ENCODE measurements at places on chromosomes 2 and 18.

GRCh38 chr2:224350703-224351102 lies 51.2 kb downstream of the FAM124B start:
- no peak for DNase-seq

DNA sequence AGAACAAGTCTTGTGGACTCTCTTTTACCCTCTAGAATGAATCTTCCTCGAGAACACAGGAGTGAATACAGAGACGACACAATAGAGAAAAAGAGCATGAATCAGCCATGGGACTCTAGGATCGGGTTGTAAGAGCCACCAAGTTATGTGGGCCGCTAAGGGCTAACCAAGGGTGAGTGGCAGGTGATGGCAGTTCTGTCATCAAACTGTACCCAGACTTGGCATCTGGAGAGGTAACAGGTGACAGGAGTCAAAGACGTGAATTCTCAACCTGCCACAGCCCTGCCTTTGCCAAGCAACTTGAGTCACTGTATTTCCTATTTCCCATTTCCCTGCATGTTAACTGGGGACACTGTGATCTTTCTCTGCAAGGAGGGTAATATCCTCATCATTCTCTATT lies 11.2 kb downstream of the SERPINE2 start:
- no peak for DNase-seq

DNA sequence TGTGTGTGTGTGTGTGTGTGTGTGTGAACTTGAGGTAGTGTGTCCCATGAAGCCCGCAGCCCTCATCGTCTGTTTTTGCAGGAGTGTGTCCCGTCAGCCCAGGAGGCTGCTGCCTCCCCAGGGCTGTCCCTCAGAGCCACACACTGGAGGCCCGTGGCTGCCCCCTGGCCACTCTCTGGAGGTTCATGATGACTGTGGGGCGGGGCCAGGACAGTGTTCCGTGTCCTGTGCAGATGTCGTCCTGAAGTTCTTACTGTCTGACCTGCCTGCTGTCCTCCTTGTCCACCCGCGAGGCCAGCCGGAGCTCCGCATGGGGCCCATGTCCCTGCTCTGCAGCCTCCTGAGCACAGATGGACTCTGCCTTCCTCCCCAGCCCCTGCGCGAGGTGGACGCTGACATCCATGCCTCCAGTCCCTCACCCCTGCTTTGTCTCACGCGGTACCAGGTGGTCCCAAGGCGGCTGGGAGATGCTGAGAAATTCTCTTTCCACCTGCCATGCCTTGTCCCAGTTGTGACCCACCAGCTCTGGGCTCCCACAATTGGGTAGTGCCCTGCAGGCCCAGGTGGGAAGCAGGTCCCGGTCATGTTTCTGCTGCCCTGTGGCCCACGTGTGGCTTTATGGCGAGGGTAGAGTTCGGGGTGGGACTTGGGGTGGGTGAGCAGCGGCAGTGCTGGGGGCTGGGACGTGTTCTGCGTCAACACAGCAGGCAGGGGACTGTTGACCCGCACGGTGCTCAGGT lies 92.8 kb downstream of the NFATC1 start:
- no peak for DNase-seq

DNA sequence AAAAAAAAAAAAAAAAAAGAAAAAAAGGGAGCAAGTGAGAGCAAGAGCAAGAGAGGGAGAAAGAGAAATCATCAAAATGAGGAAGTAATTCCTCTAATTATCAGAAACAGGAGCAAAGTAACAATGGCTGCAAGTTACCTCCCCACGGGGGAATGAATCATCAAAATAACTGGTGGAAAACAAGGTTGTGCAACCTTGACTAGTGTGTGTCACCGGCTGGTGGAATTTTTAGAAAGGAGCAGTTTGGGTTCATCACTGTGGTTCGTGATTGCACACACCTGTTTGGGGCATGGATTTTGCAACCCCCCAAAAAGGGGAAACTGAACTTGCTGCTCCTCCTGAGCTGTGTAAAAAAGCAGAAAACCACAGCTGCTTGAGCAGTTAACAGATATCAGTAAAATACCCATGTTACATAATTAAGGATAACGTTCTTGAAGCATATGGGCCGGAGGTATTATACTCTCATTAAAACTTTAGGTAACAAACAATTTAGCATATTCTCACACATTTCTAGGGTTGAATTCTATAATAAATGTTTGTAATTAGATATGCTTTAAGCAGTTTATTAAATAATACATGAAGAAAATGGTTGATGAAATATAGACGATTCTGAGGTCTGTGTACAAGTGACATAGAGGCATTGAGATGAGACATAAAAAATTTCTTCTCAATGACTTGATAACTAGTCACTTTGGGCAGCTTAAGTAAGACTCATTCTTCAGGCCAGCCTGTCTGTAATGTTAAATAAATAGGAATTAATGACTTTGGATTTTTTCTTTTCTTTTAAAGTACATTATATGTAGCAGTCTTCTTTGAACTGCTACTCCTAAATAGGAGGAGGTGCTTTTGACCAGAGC lies 184.2 kb upstream of the ZEB2 start:
- DNase-seq: peak; percentile 74

DNA sequence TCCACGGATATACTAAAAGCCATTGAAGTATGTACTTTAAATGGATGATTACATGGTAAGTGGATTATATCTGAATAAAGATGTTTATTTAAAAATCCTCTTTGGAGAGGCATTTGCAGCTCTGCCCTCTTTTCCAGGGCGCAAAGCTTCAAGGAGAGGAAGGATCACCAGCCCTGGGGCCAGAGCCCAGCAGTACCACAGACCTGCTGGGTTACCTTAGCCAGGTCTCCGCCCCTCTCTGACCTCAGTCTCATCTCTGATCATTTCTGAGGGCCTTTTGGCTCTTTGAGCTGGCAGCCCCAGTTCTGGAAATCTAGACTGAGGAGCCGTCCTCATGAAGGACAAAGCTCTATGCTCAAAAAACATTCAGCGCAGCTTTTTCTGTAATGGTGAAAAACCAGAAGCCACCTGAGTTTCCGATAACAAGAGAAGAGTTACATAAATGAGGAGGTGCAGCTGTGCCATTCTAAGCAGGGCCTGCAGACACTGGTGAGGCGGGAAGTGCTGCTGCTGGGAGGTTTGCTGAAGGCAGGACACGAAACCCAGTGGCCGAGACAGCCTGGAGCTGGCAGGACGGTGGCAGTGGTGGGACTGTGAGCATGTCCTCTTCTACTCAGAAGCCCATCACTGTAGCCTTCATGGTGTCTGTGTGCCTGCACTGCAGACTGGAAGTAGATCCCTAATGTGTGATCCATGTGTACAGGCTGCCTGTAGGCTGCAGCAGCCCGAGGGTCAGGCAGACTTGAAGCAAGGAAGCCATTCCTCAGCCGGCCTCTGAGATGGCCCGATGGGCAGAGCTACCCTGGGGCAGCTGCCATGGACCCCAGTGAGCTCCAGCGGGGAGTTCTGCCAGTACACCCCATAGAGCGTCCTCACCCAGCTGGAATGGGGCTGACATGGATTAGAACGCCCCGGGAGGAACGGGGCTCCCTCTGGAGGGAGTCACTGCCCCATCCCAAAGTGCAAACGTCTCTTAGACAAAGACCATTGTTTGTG lies 27.7 kb downstream of the ADRA2B start:
- DNase-seq: no peak

GRCh38 chr2:120768112-120769048 lies 32.7 kb downstream of the GLI2 start:
- no peak for DNase-seq

GRCh38 chr2:207149249-207150213 lies 16.2 kb downstream of the KLF7 start:
- DNase-seq: peak; percentile 23

- DNase-seq: peak; percentile 42
Measured at GRCh38 chr2:142980246-142981068, 103.0 kb downstream of the KYNU start.

DNA sequence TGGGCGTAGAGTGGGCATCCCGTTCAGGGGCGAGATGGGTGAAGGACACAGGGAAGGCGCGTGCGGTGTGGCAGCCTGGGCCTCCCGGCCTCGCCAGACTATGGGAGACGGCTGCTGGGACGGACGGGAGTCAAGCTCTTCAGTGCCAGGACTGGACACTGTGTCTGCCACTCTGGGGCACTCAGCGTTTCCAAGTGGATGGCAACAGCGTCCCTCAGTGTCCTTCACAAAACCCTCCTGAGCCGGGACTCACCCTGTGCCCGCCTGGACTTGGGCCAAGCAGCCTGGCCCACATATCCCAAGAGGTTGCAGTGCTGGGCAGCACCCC lies 16.3 kb upstream of the BOK start:
- DNase-seq: no peak

DNA sequence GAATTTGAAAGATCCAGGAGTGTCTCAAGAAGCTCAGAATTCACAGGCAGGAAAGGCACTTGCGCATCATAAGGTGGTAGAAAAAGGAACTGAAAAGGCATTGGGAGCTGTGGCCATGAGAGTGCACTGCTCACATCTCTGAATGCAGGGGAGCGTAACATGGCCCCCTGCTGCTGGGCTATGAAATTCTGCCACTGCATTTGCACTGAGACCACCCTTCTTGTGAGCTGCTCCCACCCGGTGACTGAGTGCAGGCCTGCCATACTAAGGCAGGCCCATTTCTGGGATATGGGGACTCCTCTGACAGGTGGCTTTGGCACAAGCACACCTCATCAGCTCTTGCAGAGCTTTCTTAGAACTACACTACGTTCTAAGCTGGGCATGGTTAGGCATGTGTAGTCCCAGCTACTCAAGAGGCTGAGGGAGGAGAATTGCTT lies 25.3 kb upstream of the STARD7 start:
- no peak for DNase-seq

- peak; percentile 96 for DNase-seq
Measured at GRCh38 chr18:36372903-36373311, 75.4 kb downstream of the FHOD3 start.

DNA sequence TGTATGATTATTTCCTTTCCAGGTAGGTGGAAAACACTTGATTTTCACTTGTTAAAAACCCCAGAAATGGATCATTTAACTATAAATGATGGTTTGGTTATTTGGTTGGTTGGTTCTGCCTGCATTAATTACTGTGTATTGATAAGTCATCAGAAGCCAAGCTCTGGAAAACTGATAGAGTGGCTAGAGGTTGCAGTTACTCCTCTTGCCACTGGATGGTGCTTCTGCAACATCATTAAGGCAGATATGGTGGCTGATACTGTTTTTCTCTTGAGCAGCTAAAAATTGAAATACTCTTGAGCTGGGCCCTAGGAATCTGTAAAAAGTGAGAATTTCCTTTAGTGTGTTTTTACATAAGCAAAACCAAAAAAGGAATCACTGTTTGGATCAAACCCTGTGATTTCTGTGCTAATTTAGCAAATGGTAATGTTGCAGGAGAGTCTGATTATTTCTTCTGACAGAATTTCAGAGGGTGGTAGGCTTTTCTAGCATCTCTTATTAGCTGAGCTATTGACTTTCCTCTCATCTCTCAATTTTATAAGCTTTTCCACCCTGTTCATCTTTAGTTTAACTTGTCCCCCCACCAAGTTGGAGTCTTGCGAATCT lies 54.3 kb downstream of the RAB10 start:
- DNase-seq: peak; percentile 25

GRCh38 chr2:8524388-8524787 lies 157.5 kb upstream of the ID2 start:
- DNase-seq: no peak

DNA sequence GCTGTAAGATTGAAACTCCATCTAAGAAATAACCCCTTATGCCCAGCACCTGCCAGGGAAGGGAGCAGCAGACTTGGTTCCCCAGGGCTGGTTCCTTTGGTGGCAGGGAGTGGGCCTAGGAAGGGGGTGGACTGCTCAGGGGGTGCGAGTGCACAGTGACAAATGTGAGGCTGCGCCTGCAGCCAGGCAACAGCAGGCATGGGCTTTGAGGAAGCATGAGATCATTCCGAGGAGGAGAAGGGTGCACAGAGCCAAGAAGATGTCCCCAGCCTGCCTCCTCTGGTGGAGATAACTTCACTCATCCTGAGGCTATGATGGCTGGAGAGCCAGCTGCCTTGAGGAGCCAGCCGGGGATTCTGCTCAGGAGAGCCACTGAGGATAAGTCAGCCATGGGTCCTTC lies 158.0 kb downstream of the CAPN13 start:
- no peak for DNase-seq

DNA sequence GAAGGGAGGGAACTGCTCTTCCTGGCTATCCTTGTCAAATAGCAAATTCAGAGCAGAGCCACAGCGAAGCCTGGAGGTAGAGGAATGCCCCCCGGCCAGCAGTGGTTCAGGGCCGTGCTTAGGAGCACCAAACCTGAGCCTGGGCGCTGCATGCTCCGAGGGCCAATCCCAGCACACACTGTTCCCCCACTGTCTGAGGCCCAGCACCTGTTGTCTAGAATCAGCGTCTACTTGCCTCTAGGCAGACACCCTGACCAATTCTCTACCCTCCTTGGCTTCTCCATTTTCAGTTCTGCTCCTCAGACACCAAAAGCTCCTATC lies 177.6 kb upstream of the PKDCC start:
- no peak for DNase-seq

DNA sequence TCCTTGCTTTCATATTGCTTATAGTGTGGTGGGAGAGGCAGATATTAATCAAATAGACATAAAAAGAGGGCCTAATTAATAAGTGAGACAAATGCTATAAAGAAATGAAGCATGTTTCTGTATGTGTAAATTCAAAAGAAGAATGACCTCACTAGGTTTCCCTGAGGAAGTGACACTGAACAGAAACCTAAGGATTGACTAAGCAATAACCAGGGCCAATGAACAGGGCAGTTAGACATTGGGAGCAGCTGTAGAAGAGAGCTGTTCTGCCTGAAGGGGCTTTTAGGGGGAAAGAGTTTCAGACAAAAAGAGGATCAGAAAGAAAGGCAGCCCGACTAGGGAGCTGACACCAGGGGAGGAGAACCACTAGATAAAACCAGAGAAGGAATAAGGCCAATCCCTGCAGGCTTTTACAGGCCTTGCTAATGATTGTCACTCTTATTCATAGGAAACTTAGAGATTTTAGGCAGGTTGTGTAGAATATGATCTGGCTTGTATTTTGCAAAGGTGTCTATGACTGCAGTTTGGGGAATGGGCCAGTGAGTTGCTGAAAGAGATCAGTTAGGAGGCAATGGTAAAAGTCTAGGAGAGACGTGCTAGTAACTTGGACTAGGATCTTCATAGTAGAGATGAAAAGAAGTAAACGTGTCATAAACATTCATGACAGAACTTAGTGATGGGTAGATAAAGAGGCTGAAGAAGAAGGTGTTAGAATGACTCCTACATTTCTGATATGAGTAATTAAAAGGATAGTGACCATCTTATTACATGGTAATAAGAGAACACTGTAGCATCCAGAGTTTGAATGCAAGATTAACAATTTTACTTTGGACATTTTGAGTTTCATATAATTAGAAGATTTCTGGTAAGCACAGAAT lies 26.8 kb upstream of the NABP1 start:
- DNase-seq: no peak

DNA sequence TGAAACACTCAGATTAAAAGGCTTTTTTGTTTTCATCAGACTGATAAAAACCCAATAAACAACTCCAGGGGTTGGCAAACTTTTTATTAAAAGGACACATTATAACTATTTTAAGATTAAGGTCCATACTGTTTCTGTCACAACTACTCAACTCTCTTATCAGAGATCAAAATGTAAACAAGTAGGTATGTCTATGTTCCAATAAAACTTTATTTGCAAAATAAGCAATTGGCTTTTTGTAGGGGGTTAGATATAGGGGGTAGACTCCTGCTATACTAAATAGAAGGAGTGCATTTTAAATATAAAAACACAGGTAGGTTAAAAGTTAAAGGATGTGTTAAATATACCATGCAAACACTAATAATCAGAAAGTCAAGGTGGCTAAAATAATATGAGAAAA lies 174.0 kb downstream of the MBD5 start:
- DNase-seq: no peak

GRCh38 chr2:232236200-232236599 lies 142.4 kb upstream of the ALPP start:
- no peak for DNase-seq

GRCh38 chr2:10326151-10326616 lies 23.5 kb downstream of the HPCAL1 start:
- DNase-seq: no peak

GRCh38 chr2:128651000-128651399 lies 332.3 kb upstream of the HS6ST1 start:
- no peak for DNase-seq

All from AG10803 (cell line).